Activated effector memory CD4-positive, alpha-beta T cell treated with Interleukin-2 at 50 U/mL for 16 hours (primary cell): ENCODE measurements at places on chromosomes 5 and 9.

DNA sequence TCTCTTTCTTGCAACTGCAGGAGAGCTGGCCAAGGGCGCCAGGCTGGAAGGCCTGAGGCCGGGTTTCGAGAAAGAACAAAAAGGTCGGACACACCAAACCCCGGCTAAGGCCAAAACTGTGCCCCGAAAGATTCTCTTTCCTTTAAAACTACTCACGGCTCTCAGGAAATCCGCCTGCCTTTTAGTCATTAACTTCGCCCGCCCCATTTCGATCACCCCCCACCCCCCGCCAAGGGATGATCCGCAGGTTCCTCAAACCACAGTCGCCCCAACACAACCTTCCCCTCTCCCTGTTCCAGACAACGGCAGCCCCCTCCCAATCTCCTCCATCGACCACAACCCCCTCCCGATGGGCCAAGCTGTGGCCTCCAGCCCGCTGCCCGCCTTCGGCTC lies 536 bp downstream of the FEM1C start:
- DNase-seq: peak; percentile 40

DNA sequence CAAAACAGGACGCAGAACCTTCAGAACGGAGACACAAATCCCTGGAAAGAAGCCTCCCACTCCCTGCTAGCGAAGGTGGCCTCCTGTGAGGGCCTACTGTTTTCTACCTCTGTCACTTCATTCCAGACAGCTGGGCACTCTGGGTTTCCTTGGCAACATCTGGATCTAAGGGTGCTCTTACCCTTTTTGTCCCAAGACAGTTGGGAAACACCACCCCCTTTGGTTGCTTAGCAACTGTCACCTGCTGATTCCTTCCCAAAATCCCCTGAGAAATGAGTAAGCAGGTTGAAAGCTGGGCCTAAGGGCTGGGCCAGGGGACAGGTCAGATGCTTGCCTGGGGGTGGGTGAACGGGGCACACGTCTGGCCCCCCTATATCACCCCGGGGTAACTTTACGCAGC lies 29.4 kb downstream of the NANS start:
- DNase-seq: no peak

DNA sequence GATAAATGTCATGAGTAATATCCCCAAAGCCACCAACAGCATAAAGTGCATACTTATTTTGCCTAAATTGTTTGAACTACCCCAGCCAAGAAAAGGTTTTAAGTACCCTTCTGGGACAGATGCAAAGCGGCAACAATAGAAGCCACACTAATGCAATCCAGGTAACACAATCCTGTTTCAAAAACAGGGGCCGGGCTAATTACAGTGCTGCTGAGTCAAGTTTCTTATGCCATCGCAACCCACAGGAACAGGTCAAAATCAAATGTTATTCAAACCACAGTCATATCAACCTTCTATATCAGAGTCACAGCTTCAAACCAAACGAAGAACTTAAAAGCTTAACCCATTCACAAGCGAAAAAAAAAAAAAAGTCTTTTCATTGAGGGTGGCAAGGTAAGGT lies 28.3 kb downstream of the EBF1 start:
- no peak for DNase-seq

DNA sequence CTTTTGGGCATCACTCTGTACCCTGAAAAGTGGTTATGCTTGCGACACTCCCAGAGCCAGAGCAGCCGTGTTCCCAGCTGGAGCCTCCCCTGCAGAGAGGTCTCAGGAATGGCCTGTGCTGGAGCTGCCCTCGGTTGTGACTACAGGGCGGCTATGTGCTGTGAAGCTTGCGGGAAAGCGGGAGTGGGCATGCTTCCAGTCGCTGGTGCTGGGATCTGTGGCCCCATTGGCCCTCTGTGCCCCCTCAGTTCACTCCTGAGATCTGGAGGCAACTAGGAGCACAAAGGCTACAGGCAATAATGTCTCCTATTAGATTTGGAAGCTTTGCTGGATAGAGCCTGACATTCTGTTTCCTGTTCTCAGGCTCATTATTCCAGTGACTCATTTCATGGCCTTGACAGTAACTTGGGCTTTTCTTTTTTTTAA lies 56.9 kb downstream of the GPR107 start:
- DNase-seq: no peak

DNA sequence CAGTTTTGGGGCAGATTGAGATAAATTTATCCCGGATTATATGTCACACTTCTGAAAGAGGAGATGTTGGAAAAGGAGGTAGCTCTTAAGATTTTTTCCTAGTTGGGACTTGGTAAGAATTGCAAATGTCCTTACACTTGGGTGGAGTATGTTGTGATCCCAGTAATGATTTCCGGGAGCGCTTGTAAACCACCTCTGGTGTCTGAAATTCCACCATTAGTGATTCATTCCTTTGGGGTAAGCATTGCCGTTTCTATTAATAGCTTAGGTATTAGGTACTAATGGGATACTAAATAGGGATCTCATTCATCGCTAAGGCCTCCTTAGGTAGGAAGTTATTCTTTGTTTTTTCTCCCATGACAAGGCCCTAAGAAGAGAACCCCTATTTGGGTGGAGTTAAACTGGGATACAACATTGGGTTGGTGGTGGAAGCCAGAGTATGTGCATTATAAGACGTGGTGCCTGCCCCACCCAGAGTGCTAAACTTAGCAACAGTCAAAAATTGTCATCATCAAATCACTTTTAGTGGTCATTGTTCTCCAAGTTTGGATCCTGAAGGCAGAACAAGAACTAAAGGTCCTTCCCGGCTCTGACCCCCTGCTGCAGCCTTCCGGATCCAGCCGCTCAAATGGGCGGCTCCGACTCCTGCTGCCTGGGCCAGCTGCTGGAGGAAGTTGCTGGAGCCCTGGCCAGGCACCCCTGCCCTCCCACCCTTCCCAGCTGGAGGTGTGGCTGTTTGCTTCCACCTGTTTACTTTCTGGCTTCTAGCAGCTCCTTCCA lies 31.7 kb upstream of the DAB2IP start:
- no peak for DNase-seq

DNA sequence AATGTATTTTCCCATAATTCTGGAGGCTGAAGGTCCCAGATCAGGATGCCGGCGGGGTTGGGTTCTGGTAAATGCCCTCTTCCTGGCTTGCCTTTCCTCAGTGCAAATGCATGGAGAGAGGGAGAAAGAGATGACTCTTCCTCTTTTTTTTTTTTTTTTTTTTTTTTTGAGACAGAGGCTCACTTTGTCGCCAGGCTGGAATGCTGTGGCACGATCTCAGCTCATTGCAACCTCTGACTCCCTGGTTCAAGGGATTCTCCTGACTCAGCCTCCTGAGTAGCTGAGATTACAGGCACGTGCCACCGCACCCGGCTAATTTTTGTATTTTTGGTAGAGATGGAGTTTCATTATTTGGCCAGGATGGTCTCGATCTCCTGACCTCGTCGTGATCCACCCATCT lies 300.0 kb upstream of the TAS2R1 start:
- no peak for DNase-seq

- no peak for DNase-seq
These were observed 3.0 kb downstream of the TRMO start for GRCh38 chr9:97919217-97919813.
